ENCODE measurements at places on chromosomes 7 and 10.
A peak's percentile ranks its signal among the peaks of the same experiment; 100 is the strongest.

- no peak for DNase-seq
These were observed 1.7 kb upstream of the TRIP6 start for GRCh38 chr7:100865372-100865911.

DNA sequence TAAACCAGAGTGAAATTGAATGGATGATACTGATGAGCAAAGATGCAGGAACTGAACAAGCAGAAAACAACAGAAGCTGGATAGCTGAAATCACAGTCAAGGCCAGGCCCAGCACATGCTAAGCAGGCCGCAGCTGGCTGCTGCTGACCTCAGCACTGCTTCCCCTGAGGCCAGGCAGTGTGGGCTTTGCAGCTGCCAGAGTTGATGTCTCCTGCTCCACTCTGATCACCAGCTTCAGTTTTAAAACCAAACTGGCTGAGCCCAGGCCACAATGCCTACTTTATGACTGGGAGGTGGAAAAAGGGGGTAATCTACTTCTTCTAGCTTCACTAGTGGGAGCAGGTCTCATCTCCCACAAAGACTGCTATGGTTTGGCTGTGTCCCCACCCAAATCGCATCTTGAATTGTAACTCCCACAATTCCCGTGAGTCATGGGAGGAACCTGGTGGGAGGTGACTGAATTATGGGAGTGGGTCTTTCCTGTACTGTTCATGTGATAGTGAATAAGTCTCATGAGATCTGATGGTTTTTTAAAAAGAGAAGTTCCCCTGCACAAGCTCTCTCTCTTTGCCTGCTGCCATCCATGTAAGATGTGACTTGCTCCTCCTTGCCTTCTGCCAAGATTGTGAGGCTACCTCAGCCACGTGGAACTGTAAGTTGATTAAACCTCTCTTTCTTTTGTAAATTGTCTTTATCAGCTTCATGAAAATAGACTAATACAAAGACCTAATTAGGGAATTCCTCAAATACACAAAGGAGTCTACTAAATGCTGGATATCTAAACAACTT lies 136.4 kb upstream of the ITGB1 start:
- DNase-seq, result no peak

DNA sequence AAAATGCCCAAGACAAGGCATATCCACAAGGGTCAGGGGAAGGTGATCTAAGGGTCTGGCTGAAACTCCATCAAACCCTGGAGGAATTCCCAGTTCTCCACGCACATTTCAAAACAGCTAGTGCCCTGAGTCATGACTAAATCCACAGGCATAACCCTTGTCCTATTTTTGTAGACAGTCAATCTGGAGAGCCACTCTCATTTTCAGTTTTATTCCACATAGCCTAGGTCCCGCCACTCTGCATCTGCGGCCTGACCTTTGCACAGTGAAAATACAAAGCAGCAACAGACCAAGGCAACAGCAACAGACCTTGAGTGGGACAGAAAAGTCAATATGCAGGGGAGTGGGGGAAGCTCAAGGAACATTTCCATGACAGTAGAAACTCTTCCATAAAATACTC lies 201.4 kb upstream of the NPVF start:
- no peak for DNase-seq

GRCh38 chr7:64686493-64687184 lies 20.7 kb downstream of the ZNF107 start:
- no peak for DNase-seq

DNA sequence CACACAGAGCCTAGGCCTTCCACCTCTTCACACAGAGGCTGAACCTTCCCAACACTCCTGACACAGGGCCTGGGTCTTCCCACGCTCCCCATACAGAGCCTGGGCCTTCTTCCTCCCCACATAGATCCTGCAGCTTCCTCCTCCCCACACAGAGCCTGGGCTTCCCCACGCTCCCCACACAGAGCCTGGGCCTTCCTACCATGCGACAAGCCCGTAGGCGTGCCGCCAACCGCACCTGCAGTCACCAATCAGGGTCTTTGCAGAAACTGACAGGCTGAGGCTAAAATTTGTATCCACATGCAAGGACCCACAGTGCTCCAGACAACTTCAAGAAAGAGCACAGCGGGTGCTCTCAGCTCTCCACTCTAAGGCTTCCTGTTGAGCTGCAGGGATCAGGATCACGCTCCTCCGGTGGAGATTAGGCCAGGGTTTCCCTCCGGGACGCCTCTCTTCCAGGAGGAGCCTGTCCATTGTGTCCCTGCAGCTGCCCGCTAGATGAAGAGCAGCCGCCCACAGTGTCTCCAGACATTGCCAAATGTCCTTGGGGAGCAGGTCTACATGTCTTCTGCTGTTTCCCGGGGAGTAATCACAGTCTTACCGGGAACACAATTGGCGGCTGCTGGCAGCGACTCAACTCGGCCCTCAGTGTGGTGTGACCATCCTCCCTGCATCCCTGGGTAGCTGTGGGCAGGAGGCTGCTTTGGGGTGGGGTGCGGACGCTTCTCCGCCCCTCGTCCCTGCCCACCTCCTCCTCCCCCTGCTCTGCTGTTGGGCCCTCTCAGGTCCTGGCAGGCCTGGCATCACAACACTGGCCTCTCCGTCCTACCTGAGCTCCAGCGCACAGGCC lies 9.7 kb downstream of the CFAP46 start:
- no peak for DNase-seq

GRCh38 chr10:109932968-109933367 lies 9.7 kb upstream of the XPNPEP1 start:
- no peak for DNase-seq

GRCh38 chr7:7100432-7100849 lies 81.9 kb upstream of the C1GALT1 start:
- DNase-seq, result no peak

GRCh38 chr10:131252567-131253276 lies 58.8 kb downstream of the TCERG1L start:
- no peak for DNase-seq

DNA sequence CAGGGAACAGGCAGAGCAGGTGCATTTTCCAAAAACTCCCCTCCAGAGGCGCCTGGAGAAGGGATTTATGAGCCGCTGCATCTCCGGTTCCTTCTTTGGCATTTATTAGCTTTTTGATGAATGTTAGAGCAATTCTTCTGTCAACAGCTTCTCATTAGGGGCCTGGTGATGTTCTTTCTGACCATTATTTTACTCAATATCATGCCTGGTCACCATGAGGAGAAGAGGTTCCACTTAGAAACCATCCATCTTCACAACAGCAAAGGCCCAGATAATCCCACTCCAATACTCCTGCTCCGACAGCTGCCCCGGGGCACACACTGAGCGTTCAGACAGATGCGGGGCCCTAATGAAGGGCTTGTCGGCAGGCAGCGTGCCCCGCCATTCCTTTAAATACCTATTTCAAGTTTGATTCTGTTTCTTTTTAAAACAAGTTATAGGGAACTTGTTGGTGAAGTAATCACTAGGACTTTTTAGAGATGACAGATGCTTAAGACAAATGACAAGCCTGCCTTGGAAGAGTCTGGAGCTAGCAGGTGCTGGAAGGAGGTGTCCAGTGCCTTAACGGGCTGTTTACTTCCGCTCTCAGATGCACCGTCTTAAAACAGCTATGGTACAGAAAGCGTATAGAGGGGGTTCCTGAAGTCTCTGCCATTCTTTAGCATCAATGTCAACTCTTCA lies 31.7 kb downstream of the ECHDC3 start:
- no peak for DNase-seq

- peak; percentile 74 for DNase-seq
These were observed 10.4 kb downstream of the ATG9B start for GRCh38 chr7:151013733-151014497.

DNA sequence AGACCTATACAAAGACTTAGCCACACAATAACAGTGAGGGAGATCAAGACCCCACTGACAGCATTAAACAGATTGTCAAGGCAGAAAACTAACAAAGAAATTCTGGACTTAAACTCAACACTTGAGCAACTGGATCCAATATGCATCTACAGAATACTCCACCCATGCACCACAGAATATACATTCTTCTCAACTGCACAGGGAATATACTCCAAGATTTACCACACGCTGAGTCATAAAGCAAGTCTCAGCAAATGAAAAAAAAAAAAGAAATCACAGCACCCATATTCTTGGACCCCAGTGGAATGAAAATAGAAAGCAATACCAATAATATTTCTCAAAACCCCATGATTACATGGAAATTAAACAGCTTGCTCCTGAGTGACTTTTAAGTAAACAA lies 680.2 kb downstream of the PCDH15 start:
- no peak for DNase-seq

DNA sequence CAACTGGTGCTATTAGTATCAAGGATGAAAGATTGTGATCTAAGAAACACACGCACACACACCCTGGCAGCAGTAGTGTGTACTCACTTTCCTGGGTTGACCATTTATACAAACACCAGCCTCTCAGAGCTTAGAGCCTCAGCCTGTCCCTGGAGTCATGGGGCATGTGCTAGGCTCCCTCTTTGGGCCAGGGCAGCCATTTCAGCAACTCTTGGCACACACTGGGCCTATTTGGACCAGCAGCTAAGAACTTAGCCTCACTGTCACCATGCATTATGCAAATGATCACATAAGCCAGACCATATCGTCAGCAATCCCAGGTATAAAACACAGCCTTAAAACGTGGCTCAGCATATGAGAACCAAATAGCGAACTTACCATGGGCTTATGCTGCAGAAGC lies 51.3 kb downstream of the GLI3 start:
- no peak for DNase-seq

- DNase-seq, result no peak
These were observed 141.5 kb upstream of the NPVF start for GRCh38 chr7:25369786-25370185.
